ENCODE measurements at places on chromosomes 7 and 10.
A peak's percentile ranks its signal among the peaks of the same experiment; 100 is the strongest.

- no peak for DNase-seq
Measured at GRCh38 chr7:82081644-82082224, 311.9 kb upstream of the HGF start.

DNA sequence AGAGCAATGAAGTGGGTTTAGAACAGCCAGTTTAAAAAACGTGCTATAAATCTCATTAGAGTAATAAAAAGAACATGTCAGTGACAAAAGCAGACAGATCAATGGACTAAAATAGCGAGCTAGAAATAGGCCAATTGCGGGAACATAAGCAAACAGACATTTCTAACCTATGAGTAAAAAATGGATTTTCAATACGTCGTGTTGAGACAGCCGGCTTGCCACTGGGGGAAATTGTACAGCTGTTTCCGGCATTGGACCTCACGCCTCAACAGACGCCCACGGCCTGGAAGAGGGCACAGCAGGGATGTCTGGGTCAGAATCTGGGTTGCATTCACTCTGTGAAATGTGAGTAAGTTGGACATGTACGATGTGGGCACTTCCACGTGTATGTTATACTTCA is 92.9 kb downstream of the SVOPL start:
- no peak for DNase-seq

DNA sequence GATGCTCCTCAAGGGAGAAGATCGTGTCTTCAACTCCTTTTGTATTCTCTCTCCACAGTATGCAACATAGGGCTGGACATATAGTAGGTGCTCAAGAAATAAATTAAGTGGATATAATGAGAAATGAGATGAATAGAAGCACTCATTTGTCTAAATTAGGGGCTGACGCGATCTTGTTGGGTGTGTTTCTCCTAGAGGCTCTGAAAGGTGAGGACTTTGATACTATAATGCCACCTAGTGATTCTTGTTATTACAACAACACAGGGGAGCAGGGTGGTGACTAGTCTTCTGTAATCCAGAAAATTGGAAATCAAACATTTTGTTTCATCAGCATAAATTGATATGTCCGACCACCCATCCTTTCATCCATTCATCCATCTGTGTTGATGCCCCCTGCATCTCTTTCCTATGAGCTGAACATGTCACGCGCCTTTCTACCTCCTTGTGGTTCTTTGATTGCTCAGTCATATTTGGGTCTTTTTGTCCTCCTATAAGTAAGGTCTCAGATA is 3.5 kb upstream of the CFAP58 start:
- peak; percentile 28 for DNase-seq

GRCh38 chr10:21831986-21832820 is 171.3 kb downstream of the DNAJC1 start:
- no peak for DNase-seq

- DNase-seq = no peak
Measured at GRCh38 chr10:34232481-34232880, 582.6 kb downstream of the PARD3 start.

- no peak for DNase-seq
Measured at GRCh38 chr10:7260912-7261311, 149.9 kb downstream of the SFMBT2 start.

DNA sequence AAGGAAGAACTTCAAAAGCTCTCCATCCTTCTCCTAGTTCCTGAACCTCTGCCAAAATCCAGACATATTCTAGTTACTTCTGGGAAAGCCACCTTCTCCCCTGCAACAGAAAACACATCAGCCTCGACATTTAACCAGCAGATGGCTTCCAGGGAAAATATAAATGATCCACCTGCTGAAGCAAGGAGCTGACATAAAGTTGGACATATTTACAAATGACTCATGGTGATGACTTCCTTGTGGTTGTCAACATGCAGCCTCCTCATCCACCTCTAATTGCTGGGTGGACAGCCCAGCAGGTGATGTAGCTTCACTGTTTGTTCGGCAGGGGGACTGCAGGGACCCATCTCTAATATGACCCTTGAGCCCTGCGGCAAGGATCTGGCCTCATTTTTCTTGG is 266.0 kb downstream of the C7orf25 start:
- no peak for DNase-seq

DNA sequence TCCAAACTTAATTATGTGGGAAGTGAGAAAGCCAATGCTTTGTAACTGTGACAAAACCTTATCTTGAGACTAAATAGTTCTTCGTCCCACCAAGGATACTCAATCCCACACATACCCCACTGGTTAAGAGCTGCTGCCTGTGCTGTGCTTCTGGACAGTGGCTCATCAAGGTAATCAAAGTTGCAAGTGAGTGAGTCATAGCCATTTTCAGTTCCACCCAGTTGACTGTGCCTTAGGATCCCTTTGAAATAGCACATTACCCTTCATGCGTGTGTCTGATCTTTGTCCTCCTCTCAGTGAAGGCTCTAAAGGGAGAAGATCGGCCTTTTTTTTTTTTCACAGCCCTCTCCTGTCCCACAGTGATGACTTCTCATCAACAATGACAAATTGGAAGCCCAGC is 706.0 kb upstream of the AUTS2 start:
- no peak for DNase-seq
